ENCODE measurements at places on chromosomes 5 and 9.

- DNase-seq, result no peak
These were observed 51.3 kb upstream of the FREM1 start for GRCh38 chr9:14961372-14962068.

- DNase-seq, result no peak
These were observed 54.1 kb downstream of the FER start for GRCh38 chr5:108801776-108802175.

- DNase-seq, result no peak
These were observed 203.9 kb downstream of the FBXL7 start for GRCh38 chr5:15703901-15704300.

DNA sequence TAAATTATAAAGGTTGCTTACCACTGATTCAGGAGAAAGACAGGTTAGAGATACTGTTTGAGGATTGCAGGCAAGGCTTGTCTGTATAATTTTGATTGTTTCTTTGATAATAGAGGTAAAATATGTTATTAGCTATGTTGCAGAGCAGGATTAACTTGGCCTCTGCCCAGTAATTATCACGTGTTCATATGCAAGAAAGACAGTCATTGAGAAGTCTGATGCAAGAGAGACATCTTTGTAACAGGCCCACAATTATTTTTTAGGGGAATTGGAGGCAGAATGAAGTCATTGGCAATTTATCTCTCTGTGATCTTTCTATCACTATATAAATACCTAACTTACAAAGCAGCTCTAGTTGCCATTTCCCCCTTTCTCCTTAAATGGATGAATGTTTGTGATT is 46.0 kb downstream of the SLC44A1 start:
- no peak for DNase-seq

GRCh38 chr5:16754601-16755000 is 137.8 kb upstream of the RETREG1 start:
- no peak for DNase-seq

DNA sequence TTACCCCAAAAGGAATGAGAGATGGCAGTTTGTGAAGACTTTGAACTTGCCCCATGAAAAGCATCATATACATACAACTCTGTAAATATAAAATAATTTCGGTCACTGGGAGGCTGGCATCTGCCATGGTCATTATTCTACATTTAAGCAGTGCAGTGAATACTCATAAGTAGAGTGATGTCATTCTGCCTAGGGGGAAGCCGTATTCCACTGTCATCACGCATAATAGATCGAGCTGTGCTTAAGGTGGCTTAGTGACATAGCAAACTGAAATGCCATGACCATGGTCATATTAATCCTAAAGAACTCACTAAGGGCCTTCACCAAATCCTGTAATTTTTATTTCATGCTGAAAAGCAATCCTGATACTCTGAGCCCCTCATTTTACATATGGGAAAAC is 42.4 kb upstream of the NR4A3 start:
- no peak for DNase-seq

GRCh38 chr5:16595881-16596580 is 20.8 kb downstream of the RETREG1 start:
- no peak for DNase-seq

Measured in GM12891 (cell line).